Progenitor cell of endocrine pancreas (in vitro differentiated cells): ENCODE measurements at places on chromosomes 11 and 22. TPM values are rescaled to one million over a fixed set of nuclear protein-coding genes. Genes with fewer than 3 reads are reported as not detected.

DNA sequence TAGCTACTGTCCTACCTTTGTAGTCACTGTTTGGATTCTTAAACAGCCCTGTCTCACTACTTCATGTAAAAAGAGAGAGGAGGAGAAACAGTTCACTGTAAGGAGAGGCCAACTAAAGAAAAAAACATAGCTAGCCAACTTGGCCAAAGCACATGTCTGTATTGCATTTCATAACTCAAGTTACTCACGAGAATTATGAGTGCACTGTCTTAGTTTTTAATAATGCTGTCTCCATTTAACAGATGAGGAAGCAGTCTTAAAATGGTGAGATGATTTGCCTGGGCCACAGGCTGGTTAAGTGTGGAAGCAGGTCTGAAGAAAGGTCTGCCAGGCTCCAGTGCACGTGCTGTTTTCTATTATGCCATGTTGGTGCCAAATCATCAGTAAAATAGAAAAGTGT, 104.5 kb downstream of the UVRAG start:
- DNase-seq, result no peak

GRCh38 chr22:28917747-28918549, 34.6 kb downstream of the ZNRF3 start:
- peak; percentile 15 for DNase-seq

DNA sequence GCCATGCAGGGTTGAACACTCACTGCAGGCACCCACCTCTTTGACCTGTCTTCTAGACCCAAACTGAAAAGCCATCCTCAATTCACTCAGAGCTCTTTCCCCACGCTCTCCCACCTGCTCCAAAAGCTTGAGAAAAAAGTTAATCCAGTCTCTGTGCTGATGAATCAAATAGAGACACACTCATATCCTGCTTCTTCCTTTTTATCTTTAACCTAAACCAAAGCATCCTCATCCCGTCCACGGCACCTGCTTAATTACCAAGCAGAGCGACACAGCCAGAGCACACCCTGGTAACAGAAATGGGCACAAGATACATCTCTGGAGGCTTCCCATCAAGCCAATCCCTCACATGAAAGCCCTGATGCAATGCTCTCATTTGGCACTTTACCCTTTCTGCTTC, 102.6 kb downstream of the PLEKHA7 start:
- DNase-seq, result no peak

DNA sequence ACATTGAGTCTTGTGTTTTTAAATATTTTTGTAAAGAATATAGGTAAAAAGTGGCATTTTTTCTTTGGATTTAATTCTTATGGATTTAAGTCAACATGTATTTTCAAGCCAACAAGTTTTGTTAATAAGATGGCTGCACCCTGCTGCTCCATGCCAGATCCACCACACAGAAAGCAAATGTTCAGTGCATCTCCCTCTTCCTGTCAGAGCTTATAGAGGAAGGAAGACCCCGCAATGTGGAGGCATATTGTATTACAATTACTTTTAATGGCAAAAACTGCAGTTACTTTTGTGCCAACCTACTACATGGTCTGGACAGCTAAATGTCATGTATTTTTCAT, 333 bp upstream of the CD3E start:
- no peak for DNase-seq

- DNase-seq, result no peak
Measured at GRCh38 chr11:60345489-60345888, 18.4 kb downstream of the MS4A6E start.

GRCh38 chr11:83511646-83512045, 225.5 kb upstream of the CCDC90B start:
- DNase-seq, result no peak

- DNase-seq, result no peak
Measured at GRCh38 chr11:2168286-2169004, 3.2 kb downstream of the TH start.

The APOBEC3A gene
- total RNA-seq, result not detected in 2 replicates

The MPZL2 gene
- 22.4 and 22.9 TPM in 2 replicates for total RNA-seq

The KRTAP5-9 gene
- total RNA-seq, result 0.26 and 0.53 TPM in 2 replicates

The RFPL1 gene
- total RNA-seq, result 0.22 TPM in 1 of 2 replicates, not detected in the other

The IGLL1 gene
- not detected in 2 replicates for total RNA-seq

The UCP3 gene
- 4.3 and 5.2 TPM in 2 replicates for total RNA-seq
